NCI-H1417 (cell line): ENCODE measurements at places on chromosomes 1 and 21.

GRCh38 chr1:163538667-163539066 lies 216.9 kb downstream of the NUF2 start:
- DNase-seq, result no peak

DNA sequence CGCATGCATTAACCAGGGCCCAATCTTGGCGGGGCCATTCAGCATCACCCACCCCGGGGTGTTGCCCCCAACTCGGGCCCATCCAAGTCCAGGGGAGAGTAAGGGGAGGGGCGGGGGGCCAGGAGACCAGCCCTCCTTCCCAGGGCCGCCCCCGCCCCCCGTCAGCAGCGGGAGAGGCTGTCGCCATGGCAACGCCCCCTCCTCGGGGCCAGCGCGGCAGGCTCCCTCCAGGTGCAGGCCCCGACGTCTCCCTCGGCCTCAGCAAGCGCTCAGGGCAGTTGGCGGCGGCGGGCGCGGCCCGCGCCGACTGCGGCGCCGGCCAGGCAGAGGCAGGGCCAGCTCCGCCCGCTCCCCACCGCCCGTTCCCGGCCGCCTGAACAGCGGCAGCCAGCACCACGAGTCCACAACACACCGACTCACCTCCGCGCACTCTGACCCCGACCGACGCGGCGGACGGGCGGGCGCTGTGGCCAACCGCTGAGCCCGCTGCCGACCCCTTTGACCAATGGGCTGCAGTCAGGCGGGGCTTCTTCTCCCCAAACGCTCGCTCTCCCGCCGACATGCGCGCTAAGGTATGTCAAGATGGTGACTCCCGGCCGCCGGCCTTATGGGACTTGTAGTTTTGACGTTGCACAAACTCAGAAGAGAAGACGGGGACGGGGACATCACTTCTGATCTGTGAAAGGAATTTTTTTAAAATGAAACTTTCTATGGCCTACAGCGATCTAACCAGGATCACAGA lies at the start of gene ERI3:
Gene ERI3 (minus strand): TSS at position 418 of the 742 bp plus-strand sequence. CDS start 231 bp downstream, at position 187.
- peak; percentile 96 for DNase-seq

- DNase-seq, result no peak
Observed at GRCh38 chr1:226946841-226947240, 6.7 kb downstream of the COQ8A start.

- no peak for DNase-seq
Observed at GRCh38 chr1:194060481-194060880, 874.1 kb upstream of the B3GALT2 start.

- no peak for DNase-seq
Observed at GRCh38 chr1:236938760-236939159, 65.5 kb downstream of the MT1HL1 start.

DNA sequence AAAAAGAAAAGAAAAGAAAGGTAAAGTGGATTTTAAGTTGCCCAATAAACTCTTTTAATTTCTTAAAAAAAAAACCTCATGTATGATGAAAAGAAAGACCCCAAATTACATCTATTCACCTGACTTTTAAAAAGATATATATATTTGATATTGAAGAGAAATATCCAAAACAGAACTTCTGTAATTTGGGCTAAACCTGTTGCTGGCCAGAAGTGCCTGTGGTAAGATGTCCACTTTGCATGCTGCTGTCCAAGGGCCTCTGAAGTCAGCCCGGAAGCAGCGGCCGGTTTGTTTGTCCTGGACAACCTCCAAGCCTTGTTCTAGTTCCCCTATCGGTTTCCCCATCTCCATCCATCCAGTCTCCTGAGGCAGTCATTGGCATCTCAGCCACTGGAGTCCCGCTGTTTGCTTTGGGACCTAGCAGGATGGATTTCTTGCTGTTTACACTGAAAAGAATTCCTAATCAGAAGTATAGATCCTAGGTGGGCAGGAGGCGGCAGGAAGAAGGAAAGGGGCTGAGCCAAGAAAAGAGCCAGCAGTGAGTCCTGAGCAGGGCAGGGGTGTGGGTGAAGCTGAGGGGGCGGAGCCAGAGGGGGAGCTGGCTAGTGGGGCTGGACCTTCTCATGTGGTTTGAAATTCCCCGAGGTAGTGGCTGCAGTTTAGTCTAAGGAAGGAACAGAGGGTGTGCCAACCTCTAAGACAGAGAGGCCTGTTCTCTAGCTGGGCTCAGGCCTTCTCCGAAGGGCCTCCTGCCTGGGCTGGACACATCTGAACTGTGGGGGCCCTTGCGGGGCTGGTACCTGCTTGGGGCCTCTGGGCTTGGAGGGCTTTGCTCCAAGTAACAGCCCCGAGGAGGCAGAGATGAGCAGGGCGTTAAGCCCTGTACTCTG lies 3.3 kb downstream of the NCMAP start:
- DNase-seq, result no peak

GRCh38 chr1:115323366-115324004 lies 14.6 kb downstream of the NGF start:
- no peak for DNase-seq

GRCh38 chr1:24392982-24393650 lies 20.5 kb downstream of the STPG1 start:
- DNase-seq, result no peak

DNA sequence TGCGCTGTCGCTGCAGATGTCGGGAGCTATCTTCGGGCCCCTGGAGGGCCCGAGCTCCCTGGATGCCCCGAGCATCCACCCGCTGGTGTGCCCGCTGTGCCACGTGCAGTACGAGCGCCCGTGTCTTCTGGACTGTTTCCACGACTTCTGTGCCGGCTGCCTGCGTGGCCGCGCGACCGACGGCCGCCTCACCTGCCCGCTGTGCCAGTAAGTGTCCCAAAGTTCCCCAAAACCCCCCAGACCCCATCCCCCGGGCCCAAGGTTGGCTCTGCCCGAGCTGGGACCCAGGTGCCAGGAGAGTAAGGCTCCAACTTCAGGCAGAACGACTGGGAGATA lies 569 bp downstream of the RNF207 start:
- DNase-seq, result no peak

- no peak for DNase-seq
Observed at GRCh38 chr1:155884031-155884960, 24.9 kb downstream of the SYT11 start.

DNA sequence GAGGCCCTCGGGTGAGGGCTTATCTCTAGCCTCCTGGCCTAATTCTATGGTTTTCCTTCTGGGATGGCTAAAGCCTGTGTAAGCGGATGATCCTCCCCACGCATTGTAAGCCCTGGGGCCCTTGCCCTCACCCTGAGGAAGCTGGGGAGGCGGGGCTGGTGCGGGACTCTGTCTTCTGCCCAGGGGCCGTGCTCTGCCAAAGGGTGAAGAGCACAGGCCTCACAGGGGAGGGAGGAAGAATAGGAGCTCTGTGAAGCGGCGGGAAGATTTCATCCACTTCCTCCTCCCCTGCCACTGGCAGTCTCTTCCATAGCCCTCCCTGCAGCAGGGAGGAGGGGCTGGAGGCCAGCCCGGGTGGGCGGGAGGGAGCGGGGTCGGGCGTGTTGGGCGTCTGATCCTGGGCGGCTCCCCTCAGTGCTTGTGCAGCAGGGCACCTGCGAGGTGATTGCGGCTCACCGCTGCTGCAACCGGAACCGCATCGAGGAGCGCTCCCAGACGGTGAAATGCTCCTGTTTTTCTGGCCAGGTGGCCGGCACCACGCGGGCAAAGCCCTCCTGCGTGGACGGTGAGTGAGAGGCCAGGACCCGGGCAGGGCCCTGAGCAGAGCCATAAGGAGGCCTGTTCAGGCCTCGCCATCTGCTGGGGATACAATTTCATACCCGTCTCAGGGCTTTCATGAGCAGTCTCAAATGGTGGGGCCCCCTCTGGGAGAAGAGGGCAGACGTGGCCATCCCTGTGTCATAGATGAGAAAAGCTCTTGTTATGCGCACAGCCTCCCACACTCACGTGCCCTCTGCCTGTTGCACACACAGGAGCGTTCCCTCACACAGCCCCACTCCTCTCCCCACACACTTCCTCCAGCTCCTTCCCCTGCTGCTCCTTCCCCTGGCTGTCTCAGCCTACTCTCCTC lies 7.7 kb upstream of the PPM1J start:
- DNase-seq, result no peak
